K562 (cell line): ENCODE measurements at places on chromosomes 4 and X. TPM values are rescaled to one million over a fixed set of nuclear protein-coding genes. Genes with fewer than 3 reads are reported as not detected.
A peak's percentile ranks its signal among the peaks of the same experiment; 100 is the strongest.

- DNase-seq = no peak
These were observed 89.5 kb downstream of the CLCN4 start for GRCh38 chrX:10246297-10246696.

DNA sequence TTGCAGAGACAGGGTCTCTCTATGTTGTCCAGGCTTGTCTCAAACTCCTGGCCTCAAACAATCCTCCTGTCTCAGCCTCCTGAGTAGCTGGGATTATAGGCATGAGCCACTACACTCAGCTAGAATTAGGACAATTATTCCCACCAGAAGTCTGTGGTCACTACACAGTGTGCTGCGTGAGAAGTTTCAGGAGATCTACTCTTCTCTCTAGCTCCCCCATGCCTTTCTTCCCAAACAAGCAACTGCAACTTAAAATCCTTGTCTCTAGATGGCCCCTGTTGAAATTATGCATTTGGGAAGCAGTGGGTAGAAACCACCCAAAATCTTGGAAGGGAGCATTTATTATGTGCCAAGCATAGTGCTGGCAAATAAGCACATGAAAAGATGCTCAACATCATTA is 21.1 kb upstream of the MAP7D3 start:
- DNase-seq = no peak

GRCh38 chrX:154458954-154459778 is 1.1 kb downstream of the PLXNA3 start:
- no peak for DNase-seq

Gene BANK1
- 0.04 TPM in 1 of 2 replicates, not detected in the other for total RNA-seq

GRCh38 chr4:98334461-98334860 is 73.3 kb downstream of the RAP1GDS1 start:
- DNase-seq = no peak

- no peak for DNase-seq
These were observed 162.6 kb downstream of the INPP4B start for GRCh38 chr4:142683503-142683902.

GRCh38 chr4:56130606-56131155 is 181.9 kb downstream of the CEP135 start:
- DNase-seq = no peak

Gene DHRSX
- 10.5 and 11.0 TPM in 2 replicates for total RNA-seq

Gene DCAF12L1
- not detected in 2 replicates for total RNA-seq

Gene TRMT44
- 17.3 and 18.6 TPM in 2 replicates for total RNA-seq

DNA sequence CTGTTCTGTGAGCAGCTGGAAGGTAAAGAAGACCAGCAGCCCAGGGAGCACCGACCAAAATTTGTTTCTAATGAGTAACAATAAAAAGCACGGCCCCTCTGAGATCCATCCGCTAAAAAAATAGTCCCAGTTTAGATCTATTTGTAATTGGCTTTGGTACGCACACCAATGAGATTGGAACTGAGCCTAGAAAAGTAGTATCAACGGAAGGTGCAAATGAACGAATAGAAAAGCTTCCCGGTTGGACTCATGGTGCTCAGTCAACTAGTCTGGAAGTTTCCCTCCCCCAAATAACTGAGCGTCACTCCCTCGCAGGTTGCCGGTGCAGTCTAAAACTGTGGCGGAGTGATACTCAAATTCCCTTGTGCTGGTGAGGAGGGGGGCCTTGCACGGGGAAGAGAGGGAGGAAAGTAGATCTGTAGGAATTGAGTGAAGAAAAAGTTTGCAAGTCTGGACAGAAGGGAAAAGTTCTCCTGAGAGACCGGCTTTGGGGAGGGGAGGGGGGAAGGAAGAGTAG is at the start of gene COL4A5:
Gene COL4A5 (plus strand): TSS at position 413 of the 517 bp plus-strand sequence. CDS start 288 bp downstream, outside the sequence.
- peak; percentile 65 for DNase-seq

DNA sequence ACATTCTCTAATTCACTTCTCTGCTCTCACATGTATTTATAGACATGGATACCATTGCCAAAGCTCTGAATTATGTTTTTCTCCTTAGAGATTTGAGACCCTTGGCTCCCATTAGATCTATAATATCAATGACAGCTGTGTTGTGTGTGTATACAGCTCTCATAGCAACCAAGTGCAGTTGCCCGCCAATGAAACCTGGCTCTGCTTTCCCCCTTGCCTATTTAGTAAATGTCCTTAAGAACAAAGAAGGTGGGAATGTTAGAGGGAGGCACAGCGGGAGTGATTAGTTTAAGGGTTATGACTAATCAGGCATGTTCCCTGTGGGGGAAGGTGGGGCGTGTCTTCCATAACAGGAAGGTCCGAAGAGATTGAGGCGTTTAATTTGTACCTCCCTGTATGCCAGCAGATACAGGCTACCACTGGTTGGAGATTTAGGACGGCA is 100.5 kb upstream of the TBC1D9 start:
- no peak for DNase-seq

- no peak for DNase-seq
These were observed 349.2 kb upstream of the MAD2L1 start for GRCh38 chr4:120415896-120416295.

- DNase-seq = no peak
These were observed 252.6 kb downstream of the ANK2 start for GRCh38 chr4:113302051-113302450.

DNA sequence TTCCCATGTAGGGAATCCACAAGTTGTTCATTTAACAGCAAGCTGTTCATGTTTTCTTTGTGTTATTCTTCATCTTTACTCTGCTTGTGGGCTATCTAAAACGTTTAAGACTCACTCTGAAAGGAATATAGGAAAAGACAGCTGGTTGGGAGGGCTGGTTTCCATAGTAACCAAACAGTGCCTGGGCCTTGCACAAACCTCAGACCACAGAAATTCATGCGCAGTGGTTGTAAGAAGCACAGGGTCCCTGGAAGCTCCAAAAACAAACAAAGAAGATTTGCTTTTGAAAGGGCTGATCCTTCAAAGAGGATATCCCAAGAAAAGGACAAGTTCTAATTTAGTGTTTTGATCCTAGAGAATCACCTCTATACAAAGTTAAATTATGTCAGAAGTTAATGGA is 7.8 kb downstream of the SERTM2 start:
- no peak for DNase-seq

Gene KLHL4
- 0.09 and 0.16 TPM in 2 replicates for total RNA-seq

Gene RTL3
- not detected in 2 replicates for total RNA-seq

DNA sequence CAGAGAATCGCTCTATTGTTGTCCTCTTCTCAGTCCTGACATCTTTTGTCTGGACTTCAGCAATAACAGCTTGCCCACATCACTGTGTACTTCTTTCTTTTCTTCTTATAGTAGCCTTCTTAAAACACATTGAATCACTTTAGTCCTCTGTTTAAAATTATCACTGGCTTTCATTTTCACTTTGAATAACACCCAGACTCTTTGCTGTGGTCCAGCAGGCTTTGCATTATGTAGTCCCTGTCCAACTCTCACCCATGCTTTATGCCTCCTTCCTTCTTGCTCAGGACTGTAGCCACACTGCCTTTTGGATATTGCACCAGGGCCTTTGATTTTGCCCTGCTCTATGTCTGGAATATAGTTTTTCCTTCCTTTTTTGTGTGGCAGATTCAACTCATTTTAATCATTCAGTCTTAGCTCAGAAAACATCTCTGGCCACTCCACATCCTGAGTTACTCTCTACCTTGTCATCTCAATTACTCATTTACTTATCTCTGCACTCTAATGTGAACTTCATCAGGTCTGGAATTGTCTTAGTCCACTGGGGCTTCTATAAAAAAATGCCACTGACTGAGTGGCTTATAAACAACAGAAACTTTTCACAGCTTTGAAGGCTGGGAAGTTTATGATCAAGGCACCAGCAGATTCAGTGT is 168.2 kb downstream of the C4orf33 start:
- DNase-seq = no peak
